GM23248 (cell line): ENCODE measurements at places on chromosomes 12 and 14. TPM values are rescaled to one million over a fixed set of nuclear protein-coding genes. Genes with fewer than 3 reads are reported as not detected.

A2ML1 gene
- not detected in 2 replicates for polyA plus RNA-seq

GRCh38 chr14:103633391-103633790, 4.4 kb downstream of the KLC1 start:
- DNase-seq: peak; percentile 27

GRCh38 chr12:26188641-26189040, 6.7 kb upstream of the SSPN start:
- DNase-seq: peak; percentile 9

MYF5 gene
- not detected in 2 replicates for polyA plus RNA-seq

- DNase-seq: no peak
Measured at GRCh38 chr14:94378527-94379290, 9.7 kb downstream of the SERPINA1 start.

GRCh38 chr12:20369305-20370013, 1.1 kb downstream of the PDE3A start:
- DNase-seq: peak; percentile 65

GRCh38 chr12:111029305-111029704, 108.9 kb upstream of the MYL2 start:
- no peak for DNase-seq

GRCh38 chr12:27387473-27387872, 54.8 kb downstream of the BMAL2 start:
- DNase-seq: no peak

POTEG gene
- not detected in 2 replicates for polyA plus RNA-seq

IRAK3 gene
- 3.1 and 3.3 TPM in 2 replicates for polyA plus RNA-seq

GRCh38 chr12:25764409-25764808, 194.1 kb upstream of the RASSF8 start:
- DNase-seq: peak; percentile 36

DNA sequence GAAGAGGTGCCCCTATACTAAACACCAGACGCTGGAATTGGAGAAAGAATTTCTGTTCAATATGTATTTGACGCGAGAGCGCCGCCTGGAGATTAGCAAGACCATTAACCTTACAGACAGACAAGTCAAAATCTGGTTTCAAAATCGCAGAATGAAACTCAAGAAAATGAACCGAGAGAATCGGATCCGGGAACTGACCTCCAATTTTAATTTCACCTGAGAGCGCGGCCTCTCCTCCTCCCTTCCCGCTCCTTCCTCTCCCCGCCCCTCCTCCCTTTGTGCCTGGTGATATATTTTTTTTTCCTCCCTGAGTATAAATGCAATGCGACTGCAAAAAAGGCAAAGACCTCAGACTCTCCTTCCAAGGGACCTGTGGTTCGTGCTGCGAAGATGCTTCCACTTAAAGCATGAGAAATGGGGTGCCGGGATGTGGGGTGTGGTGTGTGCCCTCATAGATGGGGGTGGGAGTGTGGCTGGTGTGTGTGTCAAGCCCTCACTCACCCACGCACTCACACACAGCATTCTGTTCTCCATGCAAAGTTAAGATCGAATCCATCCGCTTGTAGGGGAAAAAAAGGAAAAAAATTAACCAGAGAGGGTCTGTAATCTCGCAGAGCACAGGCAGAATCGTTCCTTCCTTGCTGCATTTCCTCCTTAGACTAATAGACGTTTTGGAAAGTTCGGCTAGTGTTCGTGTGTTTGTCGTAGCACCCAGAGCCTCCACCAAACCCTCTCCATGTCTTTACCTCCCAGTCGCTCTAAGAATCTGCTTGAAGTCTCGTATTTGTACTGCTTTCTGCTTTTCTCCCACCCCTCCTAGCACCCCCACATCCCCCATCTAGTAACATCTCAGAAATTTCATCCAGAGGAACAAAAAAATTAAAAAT, 4.5 kb downstream of the HOXC10 start:
- DNase-seq: peak; percentile 70

ABCD2 gene
- polyA plus RNA-seq: not detected in 2 replicates

DNA sequence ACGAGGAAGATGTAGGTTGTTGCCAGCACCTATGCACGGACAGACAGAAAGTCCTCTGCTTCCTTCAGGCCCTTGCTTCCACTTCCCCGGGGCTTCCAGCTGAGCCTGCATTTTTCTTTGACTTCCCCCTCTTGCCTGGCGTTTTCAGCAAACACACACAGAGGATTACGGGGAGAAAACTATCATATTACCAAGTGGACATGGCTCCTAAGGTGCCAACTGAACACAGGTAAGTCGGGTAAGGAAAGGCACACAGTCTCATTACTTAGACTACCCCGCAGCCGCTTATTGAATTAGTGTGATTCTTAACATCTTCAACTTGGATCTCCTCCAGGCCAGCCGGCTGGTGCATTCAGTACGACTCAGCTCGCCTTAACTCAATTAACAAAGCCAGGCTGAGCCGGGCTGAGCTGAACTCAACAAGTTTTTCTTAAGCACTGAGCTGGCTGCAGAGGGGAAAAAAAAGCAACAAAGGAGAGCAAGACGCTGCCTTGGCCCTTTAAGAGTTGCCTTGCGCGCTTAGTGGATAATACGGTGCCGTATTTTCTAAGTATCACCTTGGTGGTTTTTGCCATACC, 19.2 kb upstream of the MAP1LC3B2 start:
- peak; percentile 80 for DNase-seq

TSPAN19 gene
- polyA plus RNA-seq: 0.23 and 0.38 TPM in 2 replicates

DNA sequence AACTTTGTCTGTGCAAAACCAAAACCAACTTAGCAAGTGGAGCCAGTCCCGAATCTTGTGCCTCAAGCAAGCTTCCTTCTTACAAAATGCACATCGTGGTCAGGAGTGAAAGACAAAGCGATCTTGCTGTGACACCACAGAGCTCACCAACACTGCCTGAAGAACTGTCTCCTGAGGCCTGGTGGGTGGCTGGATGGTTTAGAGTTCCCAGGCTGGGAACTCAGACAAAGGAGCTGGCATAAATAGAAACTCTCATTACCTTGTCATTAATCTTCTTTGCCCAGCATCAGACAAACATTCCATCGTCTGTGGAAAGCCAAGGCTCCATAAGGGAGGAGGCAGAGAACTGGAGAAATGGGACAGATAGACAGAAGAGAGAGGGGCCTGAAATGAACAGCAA, 144.8 kb downstream of the KCNA5 start:
- no peak for DNase-seq

DNA sequence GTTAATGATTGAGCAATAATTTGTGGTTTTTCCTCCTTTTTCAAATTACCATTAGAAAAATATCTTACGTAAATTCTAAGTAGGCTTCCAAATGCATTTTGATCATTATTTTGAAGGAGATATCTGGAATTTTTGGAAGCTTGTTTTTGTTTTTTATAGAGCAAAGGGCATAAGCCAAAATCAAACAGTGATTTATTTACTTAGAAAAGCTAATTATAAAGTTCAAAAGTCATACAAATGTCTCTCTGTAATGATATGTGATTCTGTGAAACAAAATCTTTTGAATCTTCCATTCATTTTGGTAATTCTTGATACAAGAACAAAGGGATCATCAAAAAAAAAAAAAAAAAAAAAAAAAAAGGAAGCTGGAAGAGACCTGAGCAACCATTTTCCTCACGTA, 416.8 kb downstream of the ETNK1 start:
- no peak for DNase-seq

DNA sequence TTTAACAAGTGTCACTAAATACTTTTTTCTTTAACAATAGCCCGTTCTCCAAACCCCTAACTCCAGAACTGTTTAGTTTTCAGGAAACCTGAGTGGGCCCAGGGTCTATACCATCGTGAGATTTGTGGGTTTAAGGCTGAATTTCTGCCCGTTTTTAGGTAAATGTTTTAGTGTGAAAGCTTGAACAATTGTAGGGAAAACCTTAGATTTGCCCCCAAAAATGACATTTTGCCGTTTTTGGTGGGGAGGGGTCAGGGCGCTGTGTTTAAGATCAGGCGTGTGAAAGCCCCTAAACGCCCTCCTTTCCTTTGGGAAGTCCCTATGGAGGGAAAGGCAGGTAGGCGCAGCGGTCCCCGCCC, 320 bp upstream of the PRPF39 start:
- DNase-seq: peak; percentile 5
